ENCODE measurements at places on chromosomes 1 and 21.

GRCh38 chr1:159868766-159869165 is 6.3 kb upstream of the VSIG8 start:
- no peak for DNase-seq

DNA sequence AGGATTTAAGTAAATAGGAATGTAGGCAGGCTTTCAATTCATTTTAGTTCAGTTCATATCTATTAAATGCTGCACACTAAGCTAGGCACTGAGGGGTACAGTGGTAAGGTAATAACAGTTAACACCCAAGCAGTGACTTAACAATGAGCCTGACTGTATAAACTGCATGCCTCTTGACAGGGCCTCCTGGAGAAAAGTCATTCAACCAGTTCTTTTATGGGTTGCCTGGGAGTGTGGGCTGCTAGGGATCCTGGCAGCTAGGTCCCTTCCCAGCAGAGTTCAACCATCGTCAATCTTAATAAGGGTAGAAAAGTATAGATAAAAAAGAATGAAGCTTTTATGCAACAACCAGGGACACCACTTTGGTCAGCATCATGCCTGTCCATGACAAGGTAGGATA is 8.1 kb upstream of the ALG14 start:
- DNase-seq = no peak

DNA sequence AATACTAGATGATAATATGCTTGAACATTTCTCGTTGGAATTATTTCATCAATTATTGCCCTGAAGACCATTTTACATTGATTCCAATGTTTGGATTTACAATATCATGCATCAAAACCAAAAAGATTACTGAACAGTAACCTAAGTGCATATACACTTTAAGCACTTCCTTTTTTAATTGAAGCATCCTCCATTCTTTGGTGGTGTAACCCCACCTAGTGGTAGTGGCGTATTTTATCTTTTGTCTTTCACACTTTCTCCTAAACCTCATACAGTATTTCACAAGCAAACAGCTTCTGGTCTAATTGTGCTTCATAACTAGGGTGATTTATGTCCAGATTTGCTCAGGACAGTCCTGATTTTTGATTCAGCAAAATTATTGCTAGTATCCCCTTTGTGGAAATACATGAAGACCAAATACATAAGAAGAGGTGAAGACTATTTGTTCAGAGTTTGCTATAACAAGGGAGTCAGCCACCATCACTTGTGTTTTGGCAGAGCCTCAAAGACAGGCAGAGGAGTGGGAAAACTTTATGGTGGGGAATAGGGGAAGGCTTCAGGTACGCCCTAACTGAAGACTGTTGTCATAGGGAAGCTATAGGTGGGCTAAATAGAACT is 3.4 kb upstream of the NVL start:
- DNase-seq = no peak

- DNase-seq = no peak
Observed at GRCh38 chr1:168116327-168116799, 20.4 kb downstream of the GPR161 start.

- no peak for DNase-seq
Observed at GRCh38 chr21:41817228-41817627, 50.4 kb upstream of the RIPK4 start.

DNA sequence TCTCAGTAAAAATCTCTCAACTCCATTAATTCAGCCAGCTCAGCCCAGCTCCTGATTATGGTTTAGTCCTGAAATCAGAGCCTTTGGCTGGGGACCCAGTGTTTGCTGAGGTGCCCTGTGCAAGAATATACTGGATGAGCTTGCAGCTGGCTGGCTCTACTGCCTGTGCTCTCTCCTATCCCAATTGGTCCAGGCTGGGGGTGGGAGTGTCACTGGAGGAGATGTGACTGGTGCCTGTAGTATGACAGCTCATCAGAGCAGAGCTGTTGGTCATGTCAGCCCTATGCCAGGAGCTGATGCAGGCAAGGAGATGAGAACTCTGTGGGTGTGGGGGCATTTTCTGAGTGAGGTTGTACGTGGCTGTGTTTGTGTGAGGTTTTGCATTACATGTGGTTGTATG is 87.0 kb downstream of the TNR start:
- no peak for DNase-seq

- no peak for DNase-seq
Observed at GRCh38 chr1:85580872-85581801, 576 bp downstream of the CCN1 start.

- no peak for DNase-seq
Observed at GRCh38 chr1:86666368-86666767, 38.0 kb upstream of the SH3GLB1 start.

- no peak for DNase-seq
Observed at GRCh38 chr1:87560601-87561360, 232.1 kb downstream of the LMO4 start.

DNA sequence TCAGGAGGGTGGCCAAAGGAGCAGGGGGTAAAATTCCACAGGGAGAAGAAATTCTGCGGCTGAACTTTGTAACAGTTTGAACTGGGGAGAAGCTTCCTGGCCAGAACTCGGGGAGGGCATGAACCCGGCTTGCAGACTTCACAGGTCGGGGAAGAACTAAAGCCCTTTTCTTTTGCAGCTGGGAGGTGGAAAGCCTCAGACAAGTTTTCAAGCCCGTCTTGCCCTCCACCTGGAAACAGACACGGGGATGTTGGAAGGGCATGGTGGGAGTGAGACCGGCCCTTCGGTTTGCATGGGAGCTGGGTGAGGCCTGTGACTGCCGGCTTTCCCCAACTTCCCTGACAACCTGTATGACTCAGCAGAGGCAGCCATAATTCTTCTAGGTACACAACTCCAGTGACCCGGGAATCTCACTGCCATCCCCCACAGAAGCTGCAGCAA is 11.3 kb downstream of the THEM4 start:
- no peak for DNase-seq

DNA sequence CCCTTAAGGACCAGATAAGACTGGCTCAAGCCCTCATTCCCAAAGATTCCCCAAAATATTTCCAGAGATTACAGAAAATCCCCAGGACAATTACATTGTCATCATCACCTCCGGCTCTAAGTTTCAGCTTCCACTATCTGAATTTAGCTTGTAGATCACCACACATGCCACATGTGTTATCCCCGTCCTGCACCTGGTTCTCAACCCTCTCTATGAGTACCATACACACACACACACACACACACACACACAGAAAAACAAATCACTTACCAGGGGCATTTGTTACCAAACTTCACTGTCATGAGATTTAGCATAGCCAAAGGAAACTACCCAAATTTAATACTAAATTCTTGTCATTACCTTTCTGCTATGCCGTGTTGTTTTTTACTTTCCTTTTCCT is 15.4 kb upstream of the TSPAN1 start:
- DNase-seq = no peak

DNA sequence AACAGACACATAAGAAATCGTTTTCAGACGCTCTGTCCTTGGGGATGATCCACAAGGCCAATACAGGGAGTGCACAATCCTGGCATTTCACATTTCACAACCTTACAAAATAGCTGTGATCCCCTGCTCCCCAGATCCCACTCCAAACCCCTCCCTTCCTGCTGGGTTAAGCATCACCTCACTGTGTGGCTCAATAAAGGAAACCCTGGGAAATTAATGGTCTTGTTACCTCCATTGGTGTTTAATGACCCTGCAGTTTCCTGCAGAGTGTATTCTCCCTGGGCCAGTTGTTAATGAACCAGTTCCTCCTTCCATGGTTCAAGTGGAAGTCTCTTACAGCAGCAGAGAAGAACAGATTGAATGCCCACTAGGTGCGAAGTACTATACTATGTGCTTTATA is 334.7 kb downstream of the OMA1 start:
- DNase-seq = no peak

DNA sequence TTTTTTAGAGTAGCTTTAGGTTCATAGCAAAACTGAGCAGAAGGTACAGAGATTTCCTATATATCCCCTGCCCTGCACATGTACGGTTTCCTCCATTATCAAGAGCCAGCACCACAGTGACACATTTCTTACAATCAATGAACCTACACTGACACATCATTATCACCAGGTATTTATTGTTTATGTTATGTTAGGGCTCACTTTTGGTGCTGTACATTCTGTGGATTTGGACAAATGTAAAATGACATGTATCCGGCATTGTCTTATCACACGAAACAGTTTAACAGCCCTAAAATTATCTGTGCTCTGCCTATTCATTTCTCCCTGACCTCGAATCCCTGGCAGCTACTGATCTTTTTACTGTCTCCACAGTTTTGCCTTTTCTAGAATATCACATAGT is 93.7 kb upstream of the DPH5 start:
- no peak for DNase-seq

DNA sequence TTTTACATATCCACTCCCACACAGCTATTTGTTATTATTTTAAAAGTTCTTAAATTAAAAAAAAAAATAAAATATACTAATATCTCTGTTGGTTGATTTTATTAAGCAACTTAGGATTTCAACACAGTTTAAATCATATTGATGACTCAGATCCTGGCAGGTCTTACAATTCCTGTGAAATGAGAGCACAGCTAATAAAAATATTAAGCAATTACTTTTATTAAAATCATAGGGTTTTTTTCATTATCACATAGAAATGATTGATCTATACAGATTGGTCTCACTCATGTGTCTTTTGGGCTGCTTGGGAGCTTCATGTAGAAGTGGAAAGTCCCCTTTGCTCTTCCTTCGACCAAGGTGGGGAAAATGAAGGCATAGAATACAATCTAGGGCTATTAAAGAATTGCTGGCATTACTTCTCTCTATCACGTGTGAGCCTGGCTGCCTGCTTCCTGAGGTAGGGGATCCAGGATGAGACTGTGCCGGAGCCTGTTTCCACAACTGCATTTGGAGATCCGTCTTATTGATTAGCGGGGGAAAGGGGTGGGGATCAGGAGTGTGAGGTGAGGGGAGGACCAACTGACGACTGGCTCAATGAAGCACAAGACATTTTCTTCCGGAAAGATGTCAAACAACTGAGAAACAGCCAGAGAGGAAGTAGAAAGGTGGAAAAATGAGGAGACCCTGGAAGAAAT is 858.0 kb downstream of the USP25 start:
- DNase-seq = no peak

DNA sequence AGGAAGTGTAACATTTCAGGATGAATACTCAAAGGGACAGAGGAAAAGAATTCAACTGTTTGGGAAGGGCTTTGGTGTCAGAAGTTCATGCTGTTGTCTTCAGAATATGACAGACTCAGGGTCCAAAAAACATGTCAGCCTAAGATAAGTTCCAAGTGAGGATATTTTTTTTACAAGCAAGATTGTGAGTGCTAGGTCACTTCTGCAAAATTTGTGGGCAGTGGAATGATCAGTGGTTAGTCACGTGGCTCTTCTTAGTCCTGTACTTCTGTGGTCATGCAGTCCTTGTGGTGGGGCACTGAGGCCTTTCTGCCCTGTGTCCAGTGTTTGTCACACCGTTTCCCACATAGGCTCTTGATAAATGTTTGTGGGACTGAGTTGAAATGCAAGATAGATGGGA is 5.2 kb downstream of the RGL1 start:
- DNase-seq = no peak

GRCh38 chr1:19860418-19860817 is 21.8 kb upstream of the OTUD3 start:
- no peak for DNase-seq

DNA sequence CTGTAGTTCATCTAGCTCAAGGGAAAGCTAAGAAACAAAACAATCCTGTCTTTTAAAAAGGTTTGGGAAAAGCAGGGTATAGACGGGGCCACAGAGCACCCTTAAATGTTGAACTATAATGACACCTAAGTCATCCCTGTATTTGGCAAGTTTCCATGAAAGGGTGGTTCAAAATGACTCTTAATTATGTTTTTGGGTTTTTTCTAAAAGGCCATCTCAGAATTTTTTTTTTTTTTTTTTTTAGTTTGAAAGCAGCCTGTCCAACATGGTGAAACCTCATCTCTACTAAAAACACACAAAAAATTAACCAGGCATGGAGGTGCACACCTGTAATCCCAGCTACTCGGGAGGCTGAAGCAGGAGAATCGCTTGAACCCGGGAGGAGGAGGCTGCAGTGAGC is 22.2 kb downstream of the TOMM20 start:
- DNase-seq = no peak

GRCh38 chr1:85707267-85707989 is 805 bp downstream of the ZNHIT6 start:
- DNase-seq = no peak

DNA sequence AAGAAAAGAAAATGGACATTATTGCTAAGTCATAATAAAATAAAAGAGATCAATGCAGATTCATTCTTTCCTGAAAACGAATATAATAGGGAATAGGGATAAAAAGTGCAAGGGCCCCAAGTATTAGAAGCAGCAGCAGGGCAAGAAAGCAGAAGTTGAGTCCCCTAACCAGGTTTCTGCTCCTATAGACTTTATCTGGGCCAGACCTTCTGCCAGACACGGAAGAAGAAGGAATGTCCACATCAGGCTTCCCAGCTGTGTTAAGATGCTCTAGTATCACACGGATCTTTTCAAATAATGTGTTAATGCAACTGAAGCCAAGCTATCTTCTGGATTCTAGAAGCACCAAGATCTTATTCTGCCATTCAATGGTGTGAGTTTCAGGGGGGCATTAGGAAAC is 26.9 kb downstream of the CD244 start:
- no peak for DNase-seq

- no peak for DNase-seq
Observed at GRCh38 chr21:28699596-28700259, 292.9 kb downstream of the LTN1 start.

DNA sequence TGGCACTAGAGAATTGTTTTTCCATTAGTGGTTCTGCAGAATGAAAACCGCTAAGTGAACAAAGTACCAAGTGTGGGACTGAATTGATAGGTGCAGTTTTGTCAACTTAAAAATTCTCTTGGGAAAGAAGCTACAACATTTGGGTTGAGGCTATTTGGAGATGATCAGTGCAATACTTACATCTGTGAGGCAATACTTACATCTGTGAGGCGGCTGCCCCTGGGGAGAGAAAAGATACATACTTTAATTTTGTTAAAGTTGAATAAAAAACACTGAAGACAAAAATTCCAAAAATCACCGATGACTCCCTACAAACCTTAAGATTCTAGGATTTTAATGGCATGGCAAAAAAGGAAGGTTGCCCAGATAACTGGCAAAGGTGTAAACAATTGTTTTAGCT is 1.7 kb downstream of the CFAP410 start:
- DNase-seq = no peak
